ENCODE measurements at places on chromosomes 13 and 19.

GRCh38 chr19:33674626-33675367 lies 53.0 kb downstream of the CHST8 start:
- DNase-seq = no peak

- no peak for DNase-seq
These were observed 152.0 kb upstream of the SLC10A2 start for GRCh38 chr13:103218253-103218652.

DNA sequence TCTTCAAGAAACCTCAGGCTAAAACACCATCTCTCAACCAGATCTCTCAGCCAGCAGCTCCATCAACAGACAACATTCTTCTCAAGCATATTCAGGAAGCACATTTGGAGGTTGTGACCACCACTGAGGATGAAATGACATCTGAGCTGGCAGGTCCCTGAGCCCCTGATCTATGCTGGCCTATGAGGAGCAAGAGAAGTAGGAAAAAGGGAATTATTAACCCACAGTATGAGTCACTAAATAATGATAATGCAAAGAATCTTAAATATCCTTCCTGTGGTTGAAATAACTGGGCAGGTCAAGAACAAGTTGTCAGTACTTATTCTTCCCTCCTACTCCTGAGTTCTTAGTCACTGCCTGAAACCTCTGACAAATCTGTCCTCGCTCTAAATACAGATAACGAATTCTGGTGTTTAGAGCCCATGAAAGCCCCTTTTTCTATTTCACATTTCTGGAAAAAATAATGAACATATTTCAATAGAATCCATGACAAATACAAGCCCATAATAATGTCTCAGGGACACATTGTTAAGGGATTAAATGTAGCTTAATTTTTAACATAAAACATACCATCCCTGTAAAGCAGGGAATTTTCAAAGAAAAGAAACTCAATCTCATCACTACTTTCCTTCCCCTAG lies 225.8 kb upstream of the IRS2 start:
- DNase-seq = no peak

DNA sequence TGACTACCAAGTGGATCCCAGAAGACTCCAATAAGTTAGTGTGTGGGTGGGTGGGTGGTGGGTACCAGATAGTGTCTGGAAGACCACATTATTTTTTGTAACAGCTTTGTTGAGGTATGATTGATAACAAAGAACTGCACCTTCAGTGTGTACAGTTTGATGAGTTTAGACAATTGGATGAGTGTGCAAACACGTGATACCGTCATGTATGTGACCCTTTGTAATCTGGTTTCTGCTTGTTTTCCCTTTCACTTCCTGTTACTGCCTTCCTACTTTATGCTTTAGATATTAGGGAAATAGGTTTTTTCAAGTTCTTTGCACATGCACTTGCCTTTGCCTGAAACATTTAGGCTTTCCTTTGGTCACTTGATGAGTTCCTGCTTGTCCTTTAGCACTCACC lies 8.5 kb downstream of the RPL21 start:
- DNase-seq = no peak

DNA sequence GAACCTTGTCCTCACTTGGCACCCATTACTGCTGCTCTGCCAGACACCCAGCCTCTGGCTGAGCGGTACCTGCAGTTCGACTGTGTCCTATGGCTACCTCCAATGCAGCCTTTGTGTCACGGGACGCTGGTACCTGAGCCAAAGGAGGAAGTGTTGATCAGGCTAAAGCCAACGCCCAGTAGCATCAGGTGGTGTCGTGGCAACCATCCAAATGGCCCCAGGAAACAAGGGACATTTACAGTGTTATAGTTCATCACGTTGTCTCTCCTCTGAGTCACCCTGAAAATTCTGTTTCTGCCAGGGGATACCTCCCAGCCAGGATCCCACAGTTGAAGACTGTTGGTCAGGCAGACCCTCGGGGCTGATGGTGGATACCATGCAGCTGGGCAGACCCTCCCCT lies 10.1 kb downstream of the RHPN2 start:
- DNase-seq = no peak

DNA sequence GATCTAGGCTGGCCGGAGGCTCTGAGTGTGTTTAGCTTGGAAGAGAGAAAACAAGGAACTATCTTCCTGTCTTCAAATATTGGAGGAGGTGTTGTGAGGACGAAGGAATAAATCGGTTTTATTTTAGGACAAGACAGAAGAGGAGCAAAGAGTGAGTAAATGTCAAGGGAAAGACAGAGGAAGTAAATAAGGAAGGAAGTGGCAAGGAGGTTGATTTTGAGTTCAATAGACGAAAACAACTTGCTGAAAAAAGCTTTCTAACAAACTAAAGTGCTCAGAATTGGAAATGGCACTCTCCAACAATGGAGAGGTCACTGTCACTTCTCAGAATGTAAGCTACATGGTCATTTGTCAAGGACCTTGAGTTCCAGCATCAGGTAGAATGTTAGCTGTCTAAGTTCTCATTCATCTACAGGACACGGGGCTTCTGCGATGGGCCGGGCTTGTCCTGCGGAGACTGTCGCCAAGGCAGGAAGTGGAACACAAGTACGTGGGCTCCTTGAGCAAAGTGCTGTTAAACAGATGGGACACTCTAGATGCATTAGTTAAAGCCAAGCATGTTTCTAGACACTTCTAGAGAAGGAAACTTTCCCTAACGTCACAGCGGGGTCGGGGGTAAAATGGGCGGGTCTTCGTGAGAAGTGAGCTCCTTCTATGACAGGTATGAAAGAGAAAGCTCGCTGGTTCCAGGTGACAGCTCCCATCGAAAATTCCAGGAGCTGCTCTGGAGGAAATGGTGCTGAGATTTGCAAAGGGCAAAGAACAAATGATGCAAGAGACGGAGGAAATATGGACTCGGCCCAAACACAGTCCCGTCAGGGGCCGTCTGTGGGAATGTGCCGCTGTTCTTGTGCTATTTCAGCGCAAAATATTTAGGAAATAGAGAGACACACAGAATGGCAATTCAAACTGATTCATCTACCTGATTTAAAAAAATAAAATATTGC lies 103.9 kb upstream of the UBL3 start:
- DNase-seq = no peak

DNA sequence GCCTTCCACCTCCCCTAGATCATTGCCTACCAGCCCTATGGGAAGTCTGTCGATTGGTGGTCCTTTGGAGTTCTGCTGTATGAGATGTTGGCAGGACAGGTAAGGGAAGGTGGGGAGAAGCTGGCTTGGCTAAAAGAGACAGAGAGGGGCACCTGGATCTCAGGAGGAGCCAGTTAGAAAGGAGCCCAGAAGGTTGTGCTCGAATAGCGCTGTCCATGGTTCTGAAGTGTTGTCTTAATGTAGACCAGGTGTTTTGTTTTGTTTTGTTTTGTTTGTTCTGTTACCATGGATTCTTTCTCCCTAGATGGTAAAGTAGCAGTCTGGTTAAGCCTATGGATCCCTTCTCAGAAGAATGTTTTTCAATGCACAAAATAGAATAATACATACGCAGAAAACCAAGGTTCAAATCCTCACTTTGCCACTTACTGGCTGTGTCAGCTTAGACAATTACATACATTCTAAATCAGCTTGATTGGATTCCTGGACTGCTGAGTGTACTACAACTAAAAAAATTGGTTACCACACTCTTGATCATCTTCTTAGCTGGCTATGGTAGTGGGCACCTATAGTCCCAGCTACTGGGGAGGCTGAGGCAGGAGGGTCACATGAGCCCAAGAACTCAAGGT lies 5.9 kb upstream of the CACNG7 start:
- DNase-seq = no peak

- no peak for DNase-seq
These were observed 26.2 kb upstream of the C13orf42 start for GRCh38 chr13:51137250-51137649.

- DNase-seq = no peak
These were observed 2.9 kb downstream of the KLK1 start for GRCh38 chr19:50820549-50821247.

DNA sequence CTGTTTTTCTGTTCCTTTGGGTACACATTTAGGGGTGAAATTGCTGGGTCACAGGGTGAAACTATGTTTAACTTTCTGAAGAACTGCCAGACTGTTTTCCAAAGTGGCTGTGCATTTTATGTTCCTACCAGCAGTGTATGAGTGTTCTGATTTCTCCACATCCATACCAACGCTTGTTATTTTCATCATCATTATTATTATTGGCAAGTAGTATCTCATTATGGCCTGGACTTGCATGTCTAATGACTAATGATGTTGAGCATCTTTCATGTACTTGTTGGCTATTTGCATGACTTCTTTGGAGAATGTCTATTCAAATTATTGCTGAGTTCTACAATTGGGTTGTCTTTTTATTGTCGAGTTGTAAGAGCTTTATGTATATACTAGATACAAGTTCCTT lies 321.8 kb upstream of the HTR2A start:
- DNase-seq = no peak

All from SK-N-MC (cell line).